ENCODE measurements at places on chromosomes 2 and 18. TPM values are rescaled to one million over a fixed set of nuclear protein-coding genes. Genes with fewer than 3 reads are reported as not detected.

DNA sequence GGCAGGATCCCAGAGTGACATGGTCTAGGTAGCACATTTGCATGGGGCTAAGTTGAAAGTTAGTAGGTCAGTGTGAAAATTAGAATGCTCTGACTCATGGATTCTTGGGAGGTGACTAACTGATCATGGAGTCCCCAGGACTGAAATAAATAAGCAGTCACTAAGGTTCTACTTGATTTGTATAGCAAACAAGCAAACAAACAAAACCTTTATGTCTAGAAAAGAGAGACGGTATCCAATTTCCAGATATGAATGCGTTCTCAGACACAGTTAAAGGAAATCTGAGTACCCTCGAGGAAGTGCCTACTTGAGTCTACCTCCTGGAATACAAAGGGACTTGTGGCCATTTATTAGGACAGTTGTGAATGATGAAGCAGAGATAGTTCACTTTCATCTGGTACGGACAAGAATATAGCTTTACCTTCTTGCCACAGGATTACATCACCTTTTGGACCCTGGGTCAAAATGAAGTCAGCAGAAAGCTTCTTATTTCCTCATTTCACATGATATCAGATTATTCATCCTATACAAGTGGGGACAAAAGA lies 54.3 kb upstream of the AGPS start:
- no peak for DNase-seq

DNA sequence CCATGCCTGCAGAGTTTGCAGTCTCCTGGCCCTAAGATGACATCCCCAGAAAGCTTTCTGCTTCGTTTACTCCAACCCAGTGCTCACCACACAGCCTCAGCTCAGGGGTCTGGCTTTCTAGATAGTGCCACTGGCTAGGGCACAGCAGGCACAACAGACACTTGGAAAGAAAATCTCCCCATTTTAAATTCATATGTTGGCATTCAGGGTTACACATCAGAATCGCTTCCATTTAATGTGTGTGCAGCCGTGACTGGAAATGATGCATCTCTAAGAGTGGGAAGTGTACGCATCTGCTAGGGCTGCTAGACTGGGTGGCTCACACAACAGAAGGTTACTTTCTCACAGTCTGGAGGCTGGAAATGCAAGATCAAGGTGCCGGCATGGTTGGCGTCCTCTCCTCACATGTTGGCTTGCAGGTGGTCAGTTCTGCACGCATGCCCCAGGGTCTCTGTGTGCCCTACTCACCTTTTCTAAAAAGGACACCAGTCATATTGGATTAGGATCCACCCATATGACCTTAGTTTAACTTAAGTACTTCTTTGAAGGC lies 329.4 kb upstream of the RAB12 start:
- DNase-seq, result no peak

CAPN13 gene
- total RNA-seq, result not detected

DNA sequence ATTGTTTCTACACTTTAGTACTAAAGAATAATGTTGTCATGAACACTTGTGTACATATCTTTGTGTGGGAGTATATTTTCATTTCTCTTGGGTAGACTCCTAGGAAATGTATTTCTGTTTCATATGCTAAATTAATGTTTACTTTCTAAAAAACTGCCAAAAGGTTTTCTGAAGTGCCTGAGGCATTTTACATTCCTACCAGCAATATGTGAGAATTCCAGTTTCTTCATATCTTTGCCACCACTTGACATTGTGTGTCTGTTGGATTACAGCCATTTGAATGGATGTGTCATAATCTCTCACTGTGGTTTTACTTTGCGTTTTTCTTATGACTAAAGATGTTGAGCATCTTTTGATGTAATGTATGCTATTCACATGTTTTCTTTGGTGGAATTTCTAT lies 428.2 kb upstream of the KCNH7 start:
- DNase-seq, result no peak

DNA sequence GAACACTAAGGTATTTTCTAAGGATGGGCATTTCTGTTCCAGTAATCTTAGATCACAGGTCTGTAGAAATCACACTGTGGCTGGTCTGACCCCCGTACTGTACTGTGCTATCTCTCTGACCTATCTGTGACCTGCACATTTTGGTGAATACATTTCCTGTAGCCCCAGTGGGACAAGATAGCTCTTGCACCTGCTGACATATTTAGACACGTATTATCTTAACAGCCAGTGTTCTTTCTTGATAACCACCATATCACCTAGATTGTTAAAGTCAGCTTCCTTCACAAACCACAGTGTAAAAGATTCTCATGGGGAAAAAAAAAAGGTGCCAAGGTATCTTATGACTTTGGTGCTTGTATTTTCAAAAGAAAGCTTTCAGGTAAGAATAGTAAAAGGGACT lies 39.8 kb upstream of the TMEM247 start:
- DNase-seq, result no peak

DNA sequence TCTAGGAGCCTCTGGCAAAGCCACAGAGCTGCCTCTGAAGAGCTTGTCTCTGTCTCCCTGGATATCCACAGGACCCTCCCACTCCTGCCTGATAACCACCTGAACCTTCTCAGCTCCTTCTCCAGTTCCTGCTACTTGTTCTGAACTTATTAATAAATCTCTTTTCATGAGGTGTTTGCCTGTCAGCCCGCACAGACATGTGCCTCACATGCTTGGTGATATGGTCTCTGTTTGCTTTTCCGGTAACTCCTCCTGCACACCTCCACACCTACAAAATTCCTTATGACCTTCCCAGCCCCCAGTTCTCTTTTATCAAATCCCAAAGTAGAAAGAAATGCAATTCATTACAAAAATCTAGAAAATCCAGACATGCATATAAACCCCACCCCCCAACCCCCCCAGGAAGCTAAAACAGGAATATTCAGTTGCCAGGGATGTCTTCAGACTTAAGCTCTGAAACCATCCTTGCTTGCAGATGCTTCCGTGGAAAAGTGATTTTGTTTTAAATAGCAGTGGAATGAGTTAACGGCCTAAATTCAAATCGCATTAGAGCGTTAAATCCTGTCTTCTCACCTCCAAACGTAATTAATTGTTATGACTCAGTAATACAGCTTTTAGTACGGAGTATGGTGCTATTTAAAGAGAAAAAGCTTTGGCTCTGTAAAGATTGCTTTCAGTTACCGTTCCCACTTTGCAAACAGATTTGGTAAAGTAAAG lies 2.1 kb upstream of the PID1 start:
- no peak for DNase-seq

SLC30A3 gene
- total RNA-seq, result not detected

DNA sequence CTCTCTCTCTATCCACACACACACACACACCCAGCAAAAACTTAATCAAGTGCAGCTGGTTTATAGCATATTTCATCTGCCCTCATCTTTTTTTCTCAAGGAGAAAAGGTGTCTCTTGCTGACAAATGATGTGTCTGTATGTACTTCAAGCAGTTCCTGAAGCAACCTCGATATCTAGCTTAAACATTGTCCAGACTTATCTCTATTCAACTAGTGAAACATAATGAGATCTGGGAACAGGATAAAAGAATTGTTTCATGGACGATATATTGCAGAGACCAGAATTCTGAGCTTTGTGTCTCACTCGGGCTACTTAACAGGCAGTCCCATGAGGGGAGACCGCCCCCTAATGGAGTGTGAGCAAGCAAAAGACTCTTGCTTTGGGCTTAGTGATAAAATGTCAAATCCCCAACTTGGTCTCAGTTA lies 929.2 kb upstream of the SOX11 start:
- no peak for DNase-seq

GRCh38 chr18:3481696-3482210 lies 31.8 kb downstream of the TGIF1 start:
- peak; percentile 36 for DNase-seq

POTEE gene
- 0.07 TPM for total RNA-seq

GRCh38 chr18:52995875-52996274 lies 655.9 kb downstream of the DCC start:
- DNase-seq, result no peak

- DNase-seq, result no peak
Measured at GRCh38 chr18:30920757-30921156, 121.8 kb downstream of the DSC3 start.

GTF3C2 gene
- total RNA-seq, result 121 TPM

DNA sequence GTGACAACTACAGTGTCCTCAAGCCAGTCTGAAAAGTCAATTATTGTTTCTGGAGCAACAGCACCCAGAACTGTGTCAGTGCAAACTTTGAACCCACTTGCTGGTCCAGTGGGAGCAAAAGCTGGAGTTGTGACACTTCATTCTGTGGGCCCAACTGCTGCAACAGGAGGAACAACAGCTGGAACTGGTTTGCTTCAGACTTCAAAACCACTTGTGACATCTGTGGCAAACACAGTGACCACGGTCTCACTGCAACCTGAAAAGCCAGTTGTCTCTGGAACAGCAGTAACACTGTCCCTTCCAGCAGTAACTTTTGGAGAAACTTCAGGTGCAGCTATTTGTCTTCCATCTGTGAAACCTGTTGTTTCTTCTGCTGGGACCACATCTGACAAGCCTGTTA lies 59.8 kb downstream of the TAF4B start:
- DNase-seq, result no peak

DNA sequence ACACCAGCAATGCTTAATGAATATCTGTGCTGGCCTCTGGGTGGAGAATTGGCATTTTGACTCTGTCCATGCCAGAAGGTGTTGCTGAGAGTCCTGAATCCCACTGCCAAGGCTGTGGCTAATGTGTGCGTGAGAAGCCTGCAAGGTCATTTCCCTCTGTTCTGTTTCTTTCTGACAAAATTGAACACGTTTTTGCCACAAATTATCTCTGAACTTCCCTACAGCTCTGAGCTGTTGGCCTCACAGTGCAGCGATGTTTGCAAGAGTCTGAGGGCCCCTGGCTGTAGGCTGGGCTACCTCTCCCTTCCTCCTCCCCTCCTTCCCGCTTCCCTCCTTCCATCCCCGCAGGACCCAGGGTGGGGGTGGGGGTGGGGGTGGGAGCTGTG lies 154.1 kb upstream of the HS6ST1 start:
- no peak for DNase-seq

- DNase-seq, result no peak
Measured at GRCh38 chr2:217973008-217973787, 29.6 kb downstream of the TNS1 start.

SCN7A gene
- total RNA-seq, result not detected

CHRND gene
- total RNA-seq, result not detected

SLC39A6 gene
- total RNA-seq, result 18.2 TPM

- no peak for DNase-seq
Measured at GRCh38 chr18:77057006-77057395, 75.6 kb downstream of the MBP start.

CNRIP1 gene
- total RNA-seq, result not detected

- no peak for DNase-seq
Measured at GRCh38 chr2:73339201-73339600, 45.9 kb upstream of the EGR4 start.

GRCh38 chr2:230737300-230737699 lies 24.7 kb downstream of the CAB39 start:
- no peak for DNase-seq

DNA sequence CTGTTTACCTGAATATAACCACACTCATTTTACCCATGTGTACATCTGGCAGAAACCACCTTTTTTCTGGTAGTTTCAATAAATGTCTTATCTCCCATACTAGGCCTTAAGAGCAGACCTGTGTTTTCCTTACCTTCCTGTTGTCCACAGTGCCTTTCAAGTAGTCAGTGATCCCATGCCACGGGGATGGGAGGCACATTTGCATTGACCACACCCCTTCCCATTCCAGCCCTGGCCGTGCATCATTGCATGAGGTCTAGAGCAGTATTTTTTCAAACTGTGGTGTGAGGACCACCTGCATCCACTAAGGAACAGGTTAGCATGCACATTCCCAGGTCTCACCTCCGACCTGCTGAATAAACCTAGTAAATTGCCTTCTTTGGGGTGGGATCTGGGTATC lies 165.2 kb upstream of the FOSL2 start:
- no peak for DNase-seq

- no peak for DNase-seq
Measured at GRCh38 chr2:47720559-47720958, 62.4 kb upstream of the MSH6 start.

- no peak for DNase-seq
Measured at GRCh38 chr2:203869223-203870042, 1.9 kb downstream of the CTLA4 start.

DNA sequence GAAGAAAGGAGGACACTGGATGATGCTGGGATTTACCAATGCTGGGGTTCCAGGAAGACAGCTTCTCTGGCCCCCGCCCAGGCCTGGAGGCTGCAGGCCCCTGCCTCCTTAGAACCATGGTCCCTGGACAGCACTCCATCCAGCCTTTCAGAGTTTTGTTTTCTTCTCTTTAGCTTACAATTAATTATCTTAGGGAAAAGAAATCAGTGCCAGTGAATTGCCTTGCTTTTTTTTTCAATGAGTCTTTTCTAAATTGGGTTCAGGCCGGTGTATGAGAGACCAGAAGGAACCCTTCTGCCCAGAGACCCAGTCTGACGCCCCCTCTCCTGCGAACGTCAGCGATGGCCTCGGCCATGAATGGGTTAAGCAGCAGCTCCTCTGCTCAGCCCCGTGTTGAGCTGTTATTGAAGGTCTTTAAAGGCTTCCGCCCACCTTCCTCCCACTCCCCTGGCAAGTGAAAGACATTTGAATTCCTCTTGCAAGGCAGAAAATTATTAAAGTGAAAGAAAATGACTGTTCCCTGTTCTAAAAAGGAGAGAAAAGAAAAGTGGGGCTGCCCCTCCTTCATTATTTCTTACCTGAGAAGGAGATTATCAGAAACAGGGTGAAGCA lies 65.7 kb upstream of the CHMP1B start:
- DNase-seq, result no peak

LIMS3 gene
- total RNA-seq, result 0.32 TPM

CTLA4 gene
- 1.1 TPM for total RNA-seq

GRCh38 chr2:239316562-239317465 lies 84.0 kb downstream of the HDAC4 start:
- DNase-seq, result no peak

STPG4 gene
- 0.90 TPM for total RNA-seq

DNA sequence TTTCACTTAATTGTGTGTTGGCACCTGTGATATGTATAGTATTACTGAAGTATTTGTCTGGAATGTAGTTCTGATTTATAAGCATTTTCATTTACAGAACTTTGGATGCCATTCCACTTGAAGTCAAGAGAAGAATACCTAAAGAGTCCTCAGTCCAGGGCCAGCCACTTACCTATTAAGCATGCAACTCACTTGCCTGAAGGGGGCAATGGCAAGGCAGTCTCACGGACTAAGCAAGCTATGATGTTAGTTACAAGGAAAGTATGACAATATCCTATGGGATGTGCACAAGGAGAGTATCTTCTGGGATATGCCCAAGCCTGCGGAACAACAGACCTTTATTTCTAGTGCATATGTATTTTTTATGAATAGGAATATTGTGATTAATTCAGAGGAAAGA lies 369.4 kb upstream of the GCFC2 start:
- no peak for DNase-seq

RESP18 gene
- not detected for total RNA-seq

RUFY4 gene
- total RNA-seq, result not detected

All from B cell (primary cell).